ENCODE measurements at places on chromosomes 5 and 9.

- no peak for DNase-seq
Measured at GRCh38 chr5:14528926-14529325, 52.7 kb upstream of the OTULINL start.

DNA sequence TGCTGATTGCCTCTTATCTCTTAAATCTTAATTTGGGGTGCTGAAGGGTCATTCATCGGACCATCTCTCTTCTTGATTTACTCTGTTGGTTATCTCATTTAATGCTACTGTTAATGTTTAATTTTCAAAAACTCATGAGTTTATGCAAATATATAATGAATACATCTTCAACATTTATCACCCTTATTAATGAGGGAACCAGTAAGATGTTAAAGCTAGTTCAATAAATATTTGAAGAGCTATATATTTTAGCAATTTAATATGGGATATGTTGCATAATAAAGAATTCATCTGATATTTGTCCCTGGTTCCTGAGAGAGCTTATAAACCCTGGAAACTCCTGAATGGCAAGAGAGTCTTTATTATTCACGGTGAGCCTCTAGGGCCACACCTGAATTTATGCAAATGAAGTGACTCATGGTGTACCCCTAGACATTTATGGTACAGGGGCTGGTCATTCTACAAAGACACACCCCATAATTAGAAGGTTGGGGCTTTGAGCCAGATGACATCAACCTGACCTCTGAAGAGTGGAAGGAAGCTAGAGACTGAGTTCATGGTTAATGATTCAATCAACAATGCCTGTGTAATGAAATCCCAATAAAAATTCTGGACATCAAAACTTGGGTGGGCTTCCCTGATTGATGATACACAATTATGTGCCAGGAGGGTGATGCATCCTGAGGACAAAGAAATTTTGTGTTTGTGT is 339.5 kb upstream of the ZNF608 start:
- no peak for DNase-seq

- DNase-seq: no peak
Measured at GRCh38 chr9:72574156-72574810, 52.9 kb downstream of the TMC1 start.

- DNase-seq: no peak
Measured at GRCh38 chr5:37825334-37825915, 14.4 kb downstream of the GDNF start.

DNA sequence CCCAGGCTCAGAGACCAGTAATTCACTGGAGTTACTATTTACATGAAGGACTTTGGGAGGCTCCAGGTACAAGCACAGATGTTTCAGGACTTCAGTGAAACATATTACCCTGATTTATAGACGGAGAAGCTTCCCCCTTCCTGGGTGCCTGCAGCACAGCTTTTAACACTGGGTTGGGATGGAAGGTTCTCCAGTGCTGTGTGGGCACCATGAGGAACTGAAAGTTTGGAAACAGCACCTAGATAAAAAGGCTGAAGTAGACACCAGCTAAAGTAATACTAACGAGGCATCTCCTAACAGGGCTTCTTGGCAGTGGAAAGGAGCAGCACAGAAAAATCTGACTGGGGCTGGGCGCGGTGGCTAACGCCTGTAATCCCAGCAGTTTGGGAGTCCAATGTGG is 70.7 kb downstream of the GCNT1 start:
- no peak for DNase-seq

- no peak for DNase-seq
Measured at GRCh38 chr9:26058111-26058895, 380.1 kb upstream of the TUSC1 start.

- DNase-seq: no peak
Measured at GRCh38 chr5:165906871-165907270, 2384.6 kb upstream of the WWC1 start.

GRCh38 chr9:99628849-99629620 is 192.7 kb upstream of the NR4A3 start:
- peak; percentile 4 for DNase-seq

- no peak for DNase-seq
Measured at GRCh38 chr9:105262497-105262896, 18.0 kb downstream of the SLC44A1 start.

- DNase-seq: no peak
Measured at GRCh38 chr9:124676159-124676551, 95.0 kb downstream of the NR6A1 start.

GRCh38 chr5:135025730-135026644 is 8.0 kb downstream of the PITX1 start:
- DNase-seq: no peak

DNA sequence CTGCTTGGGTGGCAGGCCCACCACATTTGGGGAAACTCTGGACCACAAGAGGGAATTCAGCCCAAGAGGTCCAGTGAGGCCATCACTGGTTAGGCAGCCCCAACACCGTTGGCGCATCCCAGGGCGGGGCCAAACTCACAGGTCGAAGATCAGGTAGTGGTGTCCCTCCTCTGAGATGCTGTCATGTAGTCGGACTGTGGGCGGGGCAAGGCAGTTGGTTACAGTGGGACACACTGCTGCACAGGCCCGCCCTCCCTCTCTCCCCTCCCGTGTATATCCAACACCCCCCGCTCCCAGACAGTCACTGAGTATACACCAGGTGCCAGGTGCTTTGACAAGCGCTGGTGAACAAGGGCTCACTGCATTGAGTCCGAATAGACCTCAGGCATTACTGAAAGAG is 32.1 kb downstream of the CAMK2A start:
- no peak for DNase-seq

GRCh38 chr5:43065387-43065947 is 25.3 kb upstream of the ANXA2R start:
- DNase-seq: no peak

- no peak for DNase-seq
Measured at GRCh38 chr5:37730896-37731455, 108.9 kb downstream of the GDNF start.

DNA sequence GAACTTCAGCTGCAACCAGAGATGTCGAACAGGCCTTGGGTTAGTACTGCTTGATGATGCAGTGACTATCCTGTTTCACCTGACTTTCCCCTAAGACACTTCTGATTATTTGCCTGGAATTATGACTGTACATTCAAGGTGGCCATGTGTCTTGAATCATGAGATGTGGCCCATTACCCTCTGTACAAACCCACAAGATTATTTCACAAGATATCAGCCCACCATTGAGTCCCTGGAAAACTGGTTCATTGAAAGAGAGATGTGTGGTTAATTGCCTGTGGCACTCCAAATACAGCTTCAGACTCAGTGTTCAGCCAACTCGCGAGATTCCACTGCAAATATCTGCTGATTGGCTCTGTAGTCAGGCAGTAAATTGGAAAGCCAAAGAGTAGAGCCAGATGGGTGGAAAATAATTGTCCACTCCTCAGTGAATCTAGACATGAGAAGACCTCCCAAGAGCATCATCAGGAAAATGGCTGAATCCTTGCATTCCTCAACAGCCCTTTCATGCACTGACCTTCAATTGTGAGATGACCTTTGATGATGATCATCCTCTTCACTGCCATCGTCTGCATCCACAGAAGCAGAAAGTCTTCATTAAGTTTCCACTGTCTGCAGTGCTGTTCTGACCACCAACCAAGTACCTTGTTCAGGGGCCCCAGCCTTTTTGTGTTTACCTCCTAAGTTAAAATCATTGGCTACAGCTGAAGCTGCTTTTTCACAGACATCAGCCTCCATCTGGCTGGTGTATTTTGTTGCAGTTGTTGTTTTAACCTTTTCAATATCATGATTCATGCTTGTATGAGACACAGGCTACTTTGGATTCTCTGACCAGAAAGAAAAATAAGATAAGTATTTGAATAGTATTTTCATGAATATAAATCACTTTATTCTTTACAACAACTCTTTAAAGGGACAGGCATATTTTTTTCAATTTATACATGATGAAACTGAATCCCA is 75.2 kb downstream of the ESM1 start:
- DNase-seq: no peak

DNA sequence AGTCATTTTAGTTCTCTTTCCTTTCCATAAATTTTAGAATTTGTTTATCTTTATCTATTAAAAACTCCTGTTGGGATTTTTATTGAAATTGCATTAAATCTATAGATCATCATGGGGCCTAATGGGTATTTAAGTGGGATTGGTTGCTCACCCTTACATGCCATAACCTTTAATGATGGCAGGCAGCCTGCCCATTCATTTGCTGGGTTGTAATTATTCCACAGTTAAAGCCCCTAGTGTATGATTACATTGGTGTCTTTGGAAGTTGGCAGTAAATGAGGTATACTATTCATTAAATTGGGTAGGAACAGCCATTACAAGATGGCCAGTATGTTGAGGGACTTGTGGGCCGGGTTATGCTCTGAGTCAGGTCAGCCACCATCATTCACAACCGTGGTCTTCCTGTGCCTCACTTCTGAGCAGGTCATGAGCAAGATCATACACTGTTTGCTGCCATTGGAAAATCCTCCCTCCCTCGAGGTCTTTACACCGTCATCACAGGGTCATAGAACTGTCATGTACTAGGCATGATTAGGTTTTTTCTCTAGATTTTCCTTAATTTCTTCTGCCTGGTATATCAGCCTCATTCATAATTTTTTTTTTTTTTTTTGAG is 59.5 kb downstream of the CYSTM1 start:
- no peak for DNase-seq
